ENCODE measurements at places on chromosomes 2 and 18. TPM values are rescaled to one million over a fixed set of nuclear protein-coding genes. Genes with fewer than 3 reads are reported as not detected.

GRCh38 chr2:1231466-1232063 lies 181.7 kb upstream of the TPO start:
- no peak for DNase-seq

- no peak for DNase-seq
Measured at GRCh38 chr18:38076346-38077070, 510.9 kb upstream of the CELF4 start.

The DSG4 gene
- not detected for polyA plus RNA-seq

The GAREM2 gene
- polyA plus RNA-seq = 6.7 TPM

DNA sequence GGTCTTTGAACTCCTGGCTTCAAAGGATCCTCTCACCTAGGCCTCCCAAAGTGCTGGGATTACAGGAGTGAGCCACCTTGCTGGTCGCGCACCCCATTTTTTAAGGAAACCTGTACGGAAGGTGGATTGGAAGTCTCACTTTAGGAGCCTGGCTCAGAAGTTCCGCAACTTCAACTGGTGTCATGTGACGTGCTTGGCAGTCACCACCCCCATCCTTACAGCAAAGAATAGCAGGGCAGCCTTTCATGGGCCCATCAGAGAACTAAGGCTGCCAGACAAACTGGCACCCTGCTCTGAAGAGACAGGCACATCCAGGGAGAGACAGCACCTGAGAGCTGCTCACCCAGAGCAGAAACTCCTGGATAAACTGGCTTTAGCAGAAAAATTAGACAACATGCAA lies 3.3 kb upstream of the SLC66A2 start:
- no peak for DNase-seq

The SPP2 gene
- polyA plus RNA-seq = not detected

- no peak for DNase-seq
Measured at GRCh38 chr18:35467624-35468016, 30.1 kb downstream of the INO80C start.

DNA sequence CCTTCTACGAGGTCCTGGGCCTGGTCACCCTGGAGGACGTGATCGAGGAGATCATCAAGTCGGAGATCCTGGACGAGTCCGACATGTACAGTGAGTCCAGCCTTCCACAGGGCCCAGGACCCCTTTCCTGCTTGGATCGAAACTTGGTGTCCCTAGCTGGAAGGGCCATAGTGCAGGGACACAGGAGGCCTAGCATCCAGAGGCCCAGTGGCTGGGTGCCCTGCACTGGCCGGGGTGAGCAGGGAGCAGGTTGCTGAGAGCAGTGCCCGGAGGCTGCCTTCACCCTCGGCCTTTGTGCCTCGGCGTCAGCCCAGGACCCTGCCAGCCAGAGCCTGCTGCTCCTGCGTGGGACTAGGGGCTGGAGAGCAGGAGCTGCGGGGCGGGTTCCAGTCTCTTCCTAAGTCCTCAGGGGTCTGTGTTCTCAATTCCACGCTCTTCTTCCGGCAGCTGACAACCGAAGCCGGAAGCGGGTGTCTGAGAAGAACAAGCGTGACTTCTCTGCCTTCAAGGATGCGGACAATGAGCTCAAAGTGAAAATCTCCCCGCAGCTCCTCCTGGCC lies 18.9 kb upstream of the CNNM3 start:
- no peak for DNase-seq

GRCh38 chr2:141900826-141901225 lies 230.0 kb downstream of the LRP1B start:
- no peak for DNase-seq

DNA sequence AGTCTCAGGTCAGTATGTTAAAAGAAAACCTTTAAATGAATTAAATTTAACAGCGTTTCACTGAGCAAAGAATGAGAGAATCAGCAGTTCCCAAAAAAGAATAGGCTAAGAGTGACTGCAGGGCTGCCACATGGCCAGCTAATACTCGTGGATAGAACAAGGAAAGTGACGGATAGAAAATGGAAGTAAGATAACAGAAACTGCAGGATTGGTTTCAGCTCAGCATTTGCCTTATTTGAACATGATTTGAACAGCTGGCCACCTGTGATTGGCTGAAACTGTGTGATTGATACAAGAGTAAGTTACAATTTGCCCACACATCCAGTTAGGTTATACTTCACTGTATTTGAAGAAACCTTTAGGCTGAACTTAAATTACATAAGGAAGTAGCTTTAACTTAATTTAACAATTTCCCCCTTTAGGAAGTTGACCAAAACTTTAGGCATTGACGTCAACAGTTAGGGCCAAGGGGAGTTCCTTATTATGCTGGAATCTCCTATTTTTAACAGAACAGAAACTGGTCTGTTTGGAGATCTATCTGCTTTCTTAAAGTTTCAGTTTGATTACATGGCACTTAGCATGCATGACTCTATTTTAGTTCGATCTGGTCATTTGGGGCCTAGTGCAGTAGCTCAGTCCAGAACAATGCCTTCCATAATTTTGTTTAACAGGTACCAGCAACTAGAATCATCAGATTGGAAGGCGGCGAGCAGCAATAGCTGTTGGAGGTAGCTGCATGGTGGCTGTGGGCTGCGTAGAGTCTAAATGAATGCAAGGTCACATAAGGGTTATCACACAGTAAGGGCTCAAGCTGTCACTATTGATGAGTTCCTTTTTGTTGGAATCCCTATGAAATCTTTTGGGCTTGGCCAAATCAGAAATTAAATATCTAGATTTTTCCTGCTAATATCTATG lies 143.4 kb downstream of the TRIM43 start:
- no peak for DNase-seq

GRCh38 chr18:158128-159036 lies at the start of gene USP14:
Gene USP14, plus strand, starts transcription at chr18:158557. Its CDS starts 142 bp downstream, at chr18:158699.
- DNase-seq = peak; percentile 91

- no peak for DNase-seq
Measured at GRCh38 chr2:109136542-109136941, 7.5 kb downstream of the SH3RF3 start.

DNA sequence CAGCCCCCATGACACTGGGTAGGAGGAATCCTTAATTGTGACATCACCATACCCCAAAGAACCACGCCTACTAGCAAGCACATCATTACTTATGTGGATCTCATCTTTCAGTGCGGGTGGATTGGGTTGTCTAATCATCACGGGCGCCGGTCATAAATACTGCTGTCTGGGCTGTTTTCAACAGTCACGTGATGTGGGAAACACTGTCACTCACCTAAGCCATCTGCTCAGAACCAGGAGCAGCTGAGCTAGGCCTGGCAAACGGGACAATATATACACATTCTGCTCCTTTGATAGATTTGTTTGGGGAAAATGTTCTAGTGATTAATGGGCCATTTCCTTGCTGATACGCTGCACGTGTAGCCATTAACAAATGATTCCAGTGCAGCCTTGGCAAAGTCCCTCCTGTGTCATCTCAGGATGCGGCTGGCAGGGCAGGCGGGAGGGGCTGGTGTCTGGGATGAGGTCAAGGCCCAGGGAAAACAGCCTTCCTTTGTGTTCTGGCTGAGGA lies 145.9 kb upstream of the COPS8 start:
- DNase-seq = peak; percentile 28

GRCh38 chr18:77052983-77053309 lies 79.6 kb downstream of the MBP start:
- DNase-seq = no peak

The ASPRV1 gene
- polyA plus RNA-seq = 3.8 TPM

DNA sequence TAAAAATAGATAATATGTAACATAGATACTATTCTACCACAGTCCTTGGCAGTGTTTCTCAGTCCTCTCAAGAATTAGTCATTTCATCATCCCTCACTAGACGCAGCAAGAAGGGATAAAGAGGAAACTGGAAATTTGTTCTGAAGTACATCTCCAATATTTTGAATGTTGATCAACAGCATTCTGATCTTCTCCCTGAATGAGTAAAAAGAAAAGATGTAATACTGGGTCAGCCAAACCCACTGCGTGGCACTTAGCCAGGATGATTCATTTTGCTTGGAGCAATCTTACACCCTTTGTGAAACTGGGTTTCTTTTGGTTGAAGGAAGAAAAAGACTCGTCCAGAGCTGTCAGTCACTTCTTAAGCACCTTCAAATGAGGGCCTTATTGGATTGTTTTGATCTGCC lies 54.1 kb downstream of the TAF1B start:
- DNase-seq = no peak

The OR6B2 gene
- polyA plus RNA-seq = not detected

DNA sequence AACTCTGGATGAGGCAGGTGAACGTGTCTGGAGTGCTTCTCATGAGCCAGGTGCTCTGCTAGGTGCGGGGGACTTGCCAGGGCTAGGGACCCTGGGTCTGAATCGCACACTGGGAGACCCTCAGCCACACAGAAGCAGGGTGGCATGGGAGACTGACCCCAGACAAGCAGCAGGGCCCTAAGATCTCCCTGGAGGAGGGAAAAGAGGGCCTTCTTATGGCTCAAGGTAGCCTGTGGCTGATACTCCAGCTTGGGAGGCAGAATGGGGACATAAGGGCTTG lies 12.8 kb upstream of the CIB4 start:
- no peak for DNase-seq

- no peak for DNase-seq
Measured at GRCh38 chr18:24055878-24056277, 41.3 kb downstream of the TTC39C start.

GRCh38 chr18:11310476-11311086 lies 161.2 kb upstream of the PIEZO2 start:
- peak; percentile 11 for DNase-seq

The SEC11C gene
- polyA plus RNA-seq = 75.1 TPM

GRCh38 chr18:63627819-63628218 lies 16.2 kb downstream of the SERPINB4 start:
- DNase-seq = no peak

DNA sequence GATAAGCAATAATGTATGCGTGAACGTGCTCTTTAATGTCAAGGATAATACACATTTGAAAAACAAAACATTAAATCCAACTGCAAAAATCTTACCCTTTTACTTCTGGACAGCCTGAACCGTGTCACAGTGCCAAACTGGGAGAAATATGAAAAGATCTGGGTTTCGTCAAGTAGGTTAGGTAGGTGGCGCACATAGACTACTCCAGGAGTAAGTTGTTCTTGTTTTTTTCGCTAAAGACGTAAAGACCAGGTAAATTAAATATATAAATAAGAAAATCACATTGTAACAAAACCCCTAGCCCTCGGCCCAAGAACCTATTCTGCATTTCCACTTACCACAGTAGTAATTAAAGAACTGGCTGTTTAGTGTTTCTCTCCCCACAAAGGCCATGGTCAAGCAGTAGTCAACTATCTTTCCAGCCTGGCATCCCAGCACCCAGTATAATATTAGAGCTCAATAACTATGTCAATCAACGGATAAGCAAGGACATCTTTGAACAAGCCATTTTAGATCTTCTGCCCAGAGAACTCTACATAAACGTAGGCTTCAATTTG lies 1.1 kb downstream of the NIFK start:
- DNase-seq = no peak

DNA sequence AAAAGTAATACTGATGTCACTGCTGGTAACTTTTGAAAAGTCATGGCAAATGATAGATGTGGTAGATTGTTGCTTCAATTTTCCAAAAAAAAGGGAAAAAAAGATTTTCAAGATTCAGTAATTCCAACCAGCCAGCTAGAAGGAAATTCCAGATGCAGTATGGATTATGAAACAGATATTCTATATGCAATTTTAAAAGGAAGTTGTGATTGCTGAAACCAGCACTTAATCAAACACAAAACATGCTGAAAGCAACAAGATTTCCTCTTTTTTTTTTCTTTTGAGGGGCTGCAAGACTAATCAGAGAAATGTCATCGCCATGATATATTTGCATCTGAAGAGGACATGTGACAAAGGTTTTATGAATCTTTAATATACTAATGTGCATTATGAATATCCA lies 5.1 kb upstream of the HNMT start:
- no peak for DNase-seq

DNA sequence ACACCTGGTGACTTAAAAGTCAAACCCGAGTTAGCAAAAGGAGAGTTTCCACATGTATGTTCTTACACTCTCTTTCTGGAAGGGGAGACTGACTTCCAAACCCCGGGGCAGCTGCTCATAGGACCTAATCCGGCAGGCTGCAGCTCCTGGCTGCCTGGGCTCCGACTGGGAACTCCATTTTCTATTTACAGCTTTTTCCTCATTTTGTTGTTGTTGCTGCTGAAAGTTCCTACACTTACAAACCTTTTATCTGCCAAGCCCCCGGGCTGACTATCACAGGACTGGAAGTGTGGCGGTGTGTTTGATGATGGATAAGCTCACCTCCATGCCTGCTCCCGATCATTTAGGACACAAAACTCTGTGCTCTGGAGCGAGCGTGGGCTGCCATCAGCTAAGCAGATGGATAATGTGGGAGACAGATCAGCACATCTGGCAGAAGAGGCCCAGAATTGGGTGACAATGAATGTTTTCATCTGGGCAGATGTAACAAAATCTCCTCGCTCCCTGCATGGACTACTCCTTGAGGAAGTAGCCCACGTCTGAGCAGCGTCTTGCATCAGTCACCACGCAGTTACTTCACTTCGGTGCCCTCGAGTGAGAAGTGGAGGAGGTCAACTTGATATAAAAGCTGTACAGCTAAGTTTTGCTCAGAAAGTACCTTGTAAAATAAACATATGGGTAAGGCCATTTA lies 114.4 kb upstream of the COPS8 start:
- DNase-seq = no peak

DNA sequence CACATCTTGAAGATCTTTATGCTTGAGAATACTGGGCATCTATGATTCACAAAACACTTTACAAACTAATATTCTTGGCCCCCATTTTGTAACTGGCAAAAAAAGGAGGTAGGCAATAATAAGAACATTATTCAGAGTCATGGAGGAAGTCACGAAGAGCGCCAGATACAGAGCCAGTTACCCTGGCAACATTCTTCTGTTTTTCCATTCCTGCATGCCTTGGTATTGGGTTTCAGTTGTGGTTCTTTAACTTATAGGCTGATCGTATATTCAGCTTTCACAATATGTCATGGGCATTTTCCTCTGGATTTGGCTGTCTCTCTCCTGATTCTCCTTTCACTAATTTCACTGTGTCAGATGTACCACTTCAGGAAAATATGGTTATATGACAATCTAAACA lies 234.7 kb downstream of the HRH4 start:
- peak; percentile 35 for DNase-seq

DNA sequence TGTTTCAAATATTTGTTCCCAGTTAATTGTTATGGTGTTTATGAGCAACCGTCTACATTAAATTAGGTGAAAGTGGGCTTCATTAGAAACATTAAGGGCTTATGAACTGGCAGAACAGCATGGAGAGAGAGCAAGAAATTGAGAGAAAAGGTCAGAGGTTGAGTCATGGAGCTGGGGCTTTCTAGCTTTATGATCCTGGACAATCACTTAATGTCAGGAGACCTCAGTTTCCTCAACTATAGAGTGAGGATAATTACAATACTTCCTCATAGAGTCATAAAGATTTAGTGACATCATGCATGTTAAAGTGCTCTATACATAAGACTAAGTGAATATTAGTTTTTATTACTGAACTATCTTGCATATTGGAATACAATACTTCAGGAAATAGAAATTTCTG lies 83.9 kb downstream of the PLCL1 start:
- no peak for DNase-seq

The CFAP65 gene
- 0.41 TPM for polyA plus RNA-seq
